ENCODE measurements at places on chromosomes 5 and 9. TPM values are rescaled to one million over a fixed set of nuclear protein-coding genes. Genes with fewer than 3 reads are reported as not detected.

The TAF11L6 gene
- total RNA-seq: not detected

DNA sequence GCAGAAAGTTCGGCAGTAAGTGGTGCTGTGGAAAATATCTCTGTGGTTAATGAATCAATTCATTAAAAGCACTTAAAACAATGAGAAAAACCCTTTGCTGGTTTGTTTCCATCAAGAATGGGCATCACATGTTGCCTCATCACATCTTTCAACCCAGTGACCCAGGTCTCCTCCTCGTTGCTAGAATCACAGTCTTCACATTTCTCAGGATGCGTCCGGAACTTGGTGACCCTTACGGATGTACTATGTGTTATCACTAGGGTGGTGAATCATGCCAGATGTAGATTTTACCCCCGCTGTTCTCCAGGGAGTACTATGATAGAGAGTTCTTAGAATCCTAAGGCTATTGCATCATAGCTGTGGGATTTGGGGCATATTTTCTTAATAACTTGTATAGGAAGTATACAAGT lies 217.9 kb upstream of the KLF4 start:
- DNase-seq: no peak

The SLC4A9 gene
- total RNA-seq: 0.15 TPM

The SELENOP gene
- total RNA-seq: 222 TPM

DNA sequence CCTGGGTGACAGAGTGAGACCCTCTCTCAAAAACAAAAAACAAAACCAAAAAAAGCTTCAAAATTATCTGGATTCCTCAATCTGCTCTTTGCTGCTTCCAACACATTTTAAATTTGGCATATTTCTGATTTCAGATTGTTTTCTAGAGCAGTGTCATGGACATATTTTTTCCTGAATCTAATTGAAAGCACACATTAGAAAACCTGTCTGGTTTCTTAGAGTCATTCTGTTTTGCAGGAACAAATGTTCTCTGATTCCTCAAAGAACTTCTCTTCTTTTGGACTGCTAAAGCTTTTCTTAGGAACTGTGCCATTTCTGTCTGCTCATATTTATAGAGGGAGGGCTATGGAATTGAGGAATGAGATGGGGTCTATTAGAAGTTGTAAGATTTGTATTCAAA lies 81.6 kb downstream of the RAI14 start:
- no peak for DNase-seq

DNA sequence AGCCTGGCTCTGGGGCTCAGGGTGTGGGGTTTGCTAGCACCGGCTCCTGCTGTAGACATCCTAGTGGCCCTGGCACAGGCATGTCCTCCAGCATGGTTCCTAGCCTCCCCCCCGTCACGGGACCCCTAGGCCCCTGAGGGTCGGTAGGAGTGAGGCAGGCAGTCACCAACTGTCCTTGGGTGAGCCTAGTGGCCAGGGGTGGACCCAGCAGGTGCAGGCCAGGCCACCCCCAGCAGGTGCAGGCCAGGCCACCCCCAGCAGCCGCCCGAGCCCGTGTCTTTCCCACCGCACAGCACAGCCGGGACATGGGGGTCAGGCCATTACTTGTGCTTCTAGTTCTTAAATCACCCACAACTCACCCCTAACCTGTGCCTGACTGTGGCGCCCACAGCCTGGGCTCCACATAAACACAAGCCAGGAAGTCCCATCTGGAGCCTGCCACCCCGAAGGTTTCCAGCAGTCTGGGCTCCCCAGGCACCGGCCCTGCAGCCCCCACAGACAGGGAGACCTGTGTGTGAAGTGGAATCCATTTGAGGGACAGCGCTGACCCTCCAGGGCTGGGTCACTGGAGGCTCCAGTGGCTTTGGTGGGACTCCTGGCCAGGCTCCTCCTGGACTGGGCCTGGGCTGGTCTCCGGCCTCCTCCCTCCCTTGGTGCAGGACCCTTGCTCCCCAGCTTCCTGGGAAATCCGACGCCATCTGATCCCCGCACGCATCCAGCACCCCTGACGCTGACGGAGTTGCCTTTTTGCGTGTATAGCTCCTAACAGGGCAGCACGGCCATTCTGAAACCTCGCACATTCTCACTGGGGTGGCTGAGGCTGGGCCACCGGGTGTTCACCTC lies 114.1 kb upstream of the LPCAT1 start:
- DNase-seq: no peak

DNA sequence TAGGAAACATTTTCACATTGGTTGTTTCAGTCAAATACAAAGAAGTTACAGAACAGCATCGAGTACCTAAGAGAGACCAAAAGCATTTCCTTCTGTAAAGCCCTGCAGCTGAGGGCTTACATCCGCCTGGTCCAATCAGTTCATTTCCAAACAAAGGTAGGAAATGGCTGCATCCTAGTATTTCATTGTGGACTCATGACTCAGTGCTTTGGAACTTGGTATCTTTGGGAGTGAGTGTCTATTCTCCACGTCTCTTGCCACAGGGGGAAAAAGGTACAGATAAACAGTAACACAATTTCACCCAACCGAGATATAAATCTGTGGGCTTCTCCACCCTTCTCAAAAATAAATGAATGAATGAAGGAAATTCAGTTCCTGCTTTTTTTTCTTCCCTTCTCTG lies 75.4 kb downstream of the NFIB start:
- DNase-seq: no peak

The NRG2 gene
- total RNA-seq: 0.46 TPM

GRCh38 chr9:91211414-91211813 lies 150.3 kb downstream of the AUH start:
- no peak for DNase-seq

The CARD9 gene
- 11.9 TPM for total RNA-seq

The PIP5KL1 gene
- 7.9 TPM for total RNA-seq

The SPATA24 gene
- total RNA-seq: 5.4 TPM

DNA sequence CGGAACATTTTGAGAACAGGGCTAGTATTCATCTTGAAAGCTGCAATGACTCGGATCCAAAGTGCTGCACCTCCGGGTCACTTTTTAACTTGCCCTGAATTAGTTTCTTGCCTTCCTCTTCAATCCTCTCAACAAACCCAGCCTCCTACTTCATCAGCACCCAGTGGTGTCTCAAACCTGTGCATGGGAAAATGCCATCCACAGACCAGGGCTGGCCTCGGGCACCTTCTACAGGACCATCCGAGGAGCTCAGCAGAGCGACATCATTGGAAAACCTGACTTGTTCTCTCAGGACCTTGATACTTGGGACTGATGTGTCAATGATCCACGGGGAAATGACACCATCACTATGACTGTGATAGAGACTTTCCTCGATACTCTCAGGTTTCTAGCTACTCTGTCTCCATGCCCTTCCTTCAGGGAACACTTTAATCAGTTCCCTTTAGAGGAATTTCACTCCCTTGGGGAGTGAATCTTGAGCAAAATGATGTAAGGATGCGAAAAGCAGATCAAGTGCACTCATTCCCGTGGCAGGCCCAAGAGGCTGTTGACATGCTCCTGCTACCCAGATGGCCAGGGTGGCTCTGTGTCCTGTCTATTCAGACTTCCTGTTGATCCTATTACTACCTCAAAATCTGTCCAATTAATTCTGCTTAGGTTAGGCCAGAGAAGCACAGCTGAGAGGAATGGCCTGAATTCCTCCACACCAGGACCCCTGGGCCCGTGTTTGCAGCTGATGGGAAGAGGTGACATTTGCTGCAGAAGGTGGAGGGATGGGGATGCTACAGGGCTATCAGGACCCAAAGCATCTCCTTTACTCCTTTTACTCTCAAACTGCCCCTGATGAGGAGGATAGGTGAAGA lies 96.5 kb upstream of the SLC25A48 start:
- no peak for DNase-seq

- DNase-seq: no peak
Observed at GRCh38 chr5:3844266-3844665, 248.6 kb downstream of the IRX1 start.

DNA sequence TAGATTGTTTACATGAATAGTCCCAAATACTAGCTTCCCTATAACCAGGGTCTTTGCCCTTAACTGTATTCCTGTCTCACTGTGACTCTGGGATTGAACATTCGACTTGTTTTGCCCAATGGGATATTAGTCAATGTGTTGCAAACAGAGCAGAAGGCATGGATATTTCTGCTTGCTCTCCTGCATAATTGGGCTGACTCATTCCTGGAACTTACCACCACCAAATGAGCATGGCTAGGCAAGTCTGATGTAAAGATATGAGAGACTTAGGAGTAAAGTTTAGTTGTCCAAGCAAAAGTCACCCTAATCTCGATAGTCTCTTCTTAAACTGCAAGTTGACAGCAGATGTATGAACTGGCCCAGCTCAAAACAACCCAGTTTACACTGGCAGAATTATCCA lies 273.5 kb upstream of the CCNG1 start:
- no peak for DNase-seq

DNA sequence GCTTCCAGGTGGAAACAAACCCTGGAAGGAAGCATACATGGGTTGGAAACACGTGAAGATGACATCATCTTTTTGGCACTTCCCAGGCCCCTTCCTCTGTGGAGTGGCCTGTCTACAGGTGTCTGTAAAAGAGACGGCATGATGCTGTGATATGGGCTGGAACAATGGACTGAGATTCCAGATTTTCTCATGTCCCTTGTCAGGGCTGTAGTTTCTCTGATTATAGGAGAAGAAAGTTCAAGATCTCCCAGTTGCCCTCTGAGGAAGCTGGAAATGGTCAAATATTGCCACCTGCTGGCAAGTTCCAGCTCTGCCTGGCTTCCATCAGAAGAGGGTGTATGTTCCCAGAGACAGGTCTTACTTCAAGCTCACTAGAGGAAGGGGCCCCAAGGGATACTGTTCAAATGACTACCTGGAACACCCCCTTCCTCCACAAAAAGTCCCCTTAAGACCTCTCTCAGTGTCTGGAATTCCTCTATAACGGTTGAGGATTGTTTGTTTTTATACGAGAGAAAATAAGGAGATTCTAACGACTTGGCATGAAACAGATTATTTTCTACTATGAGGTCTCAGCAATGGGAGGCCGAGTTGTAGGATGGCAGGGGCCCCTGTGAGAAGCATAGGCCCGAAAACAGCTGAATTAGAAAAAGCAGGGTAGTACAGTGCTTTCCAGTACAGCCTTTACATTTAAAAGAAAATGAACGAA lies 7.3 kb upstream of the ANXA6 start:
- peak; percentile 75 for DNase-seq

GRCh38 chr5:93062548-93062947 lies 518.5 kb downstream of the NR2F1-AS1 start:
- no peak for DNase-seq

- peak; percentile 43 for DNase-seq
Observed at GRCh38 chr5:42057254-42057690, 132.2 kb downstream of the FBXO4 start.

- peak; percentile 65 for DNase-seq
Observed at GRCh38 chr9:79193501-79194223, 378.1 kb upstream of the TLE4 start.

GRCh38 chr9:133467101-133467500 lies 7.3 kb downstream of the CACFD1 start:
- no peak for DNase-seq

DNA sequence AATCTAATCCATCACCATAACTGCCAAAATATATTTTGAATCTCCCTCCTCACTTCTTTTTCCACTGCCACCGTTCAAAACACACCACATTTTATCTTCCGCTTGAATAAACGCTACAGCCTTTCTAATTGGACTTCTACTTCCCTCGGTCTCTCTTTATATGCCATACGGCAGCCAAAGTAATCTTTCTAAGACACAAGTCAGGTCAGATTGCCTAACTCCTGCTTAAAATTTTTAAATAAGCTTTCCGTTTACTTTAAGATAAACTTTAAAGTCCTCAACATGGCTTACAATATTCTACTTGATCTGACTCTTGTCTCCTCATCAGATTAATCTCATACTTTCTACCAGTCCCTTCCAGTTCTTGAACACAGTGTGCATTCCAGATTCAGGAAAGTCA lies 9.7 kb downstream of the AFF4 start:
- no peak for DNase-seq

All from upper lobe of left lung (tissue), 6 donors.